ENCODE measurements at places on chromosomes 1 and 21.

- DNase-seq: peak; percentile 60
These were observed at the start of gene PTGFR for GRCh38 chr1:78490861-78491450. Gene PTGFR, plus strand, starts transcription at chr1:78490974. Its CDS starts 1,770 bp downstream, at chr1:78492744.

GRCh38 chr1:109977225-109977624, 7.3 kb upstream of the AHCYL1 start:
- DNase-seq: no peak

GRCh38 chr1:195608883-195609282, 999.4 kb downstream of the KCNT2 start:
- no peak for DNase-seq

DNA sequence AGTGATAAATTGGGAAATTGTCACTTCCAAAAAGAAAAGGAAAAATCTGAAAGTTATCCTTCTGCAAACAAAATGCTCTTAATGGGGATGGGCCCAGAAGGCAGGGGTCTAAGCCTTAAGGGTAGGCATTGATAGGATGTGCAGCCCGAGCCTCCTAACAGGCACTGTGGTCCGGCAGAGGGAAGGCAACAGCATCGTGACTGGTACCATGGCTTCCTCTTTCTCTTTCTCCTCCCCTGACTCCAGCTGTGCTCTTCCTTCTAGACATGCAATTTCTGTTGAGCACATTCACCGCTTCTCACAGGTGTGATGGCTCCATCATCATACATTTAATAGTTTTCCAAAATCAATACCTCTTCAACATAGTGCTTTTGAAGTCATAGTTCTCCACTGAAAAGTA, 91.5 kb downstream of the SELENOF start:
- no peak for DNase-seq

- no peak for DNase-seq
These were observed 395.9 kb downstream of the MATN1 start for GRCh38 chr1:30327370-30328099.

GRCh38 chr1:40274331-40274730, 16.3 kb downstream of the ZMPSTE24 start:
- DNase-seq: no peak

DNA sequence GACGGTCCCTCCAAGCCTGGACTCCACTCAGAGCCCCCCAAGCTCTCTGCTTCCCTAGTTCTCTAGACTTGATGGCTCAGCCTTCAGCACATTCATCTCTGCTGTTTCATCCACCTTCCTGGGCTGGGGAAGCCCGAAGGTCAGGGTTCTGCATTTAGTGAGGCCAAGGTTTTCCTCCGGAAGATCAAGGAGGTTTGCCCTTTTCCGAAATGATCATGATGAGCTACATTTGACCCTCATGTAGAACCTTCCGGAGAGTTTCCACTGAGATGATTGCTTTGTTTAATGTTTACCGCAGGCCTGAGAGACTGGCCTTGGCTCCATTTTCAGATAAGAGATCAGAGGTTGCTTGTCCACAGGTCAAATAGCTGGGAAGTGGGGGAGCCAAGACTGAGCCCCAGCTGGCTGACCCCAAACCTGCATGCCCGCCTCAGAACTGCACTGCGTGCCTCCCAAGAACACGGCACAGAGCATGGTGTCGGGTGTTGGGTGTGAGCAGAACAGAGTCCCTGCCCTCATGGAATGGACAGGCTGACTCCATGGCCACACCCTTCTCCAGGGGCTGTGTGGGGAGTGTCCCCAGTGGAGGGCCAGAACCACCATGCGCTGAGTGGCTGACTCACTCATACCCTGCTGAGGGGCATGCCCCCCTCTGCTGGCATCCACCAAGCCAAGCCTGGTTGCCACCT, 200.8 kb upstream of the TMEM51 start:
- DNase-seq: peak; percentile 25

DNA sequence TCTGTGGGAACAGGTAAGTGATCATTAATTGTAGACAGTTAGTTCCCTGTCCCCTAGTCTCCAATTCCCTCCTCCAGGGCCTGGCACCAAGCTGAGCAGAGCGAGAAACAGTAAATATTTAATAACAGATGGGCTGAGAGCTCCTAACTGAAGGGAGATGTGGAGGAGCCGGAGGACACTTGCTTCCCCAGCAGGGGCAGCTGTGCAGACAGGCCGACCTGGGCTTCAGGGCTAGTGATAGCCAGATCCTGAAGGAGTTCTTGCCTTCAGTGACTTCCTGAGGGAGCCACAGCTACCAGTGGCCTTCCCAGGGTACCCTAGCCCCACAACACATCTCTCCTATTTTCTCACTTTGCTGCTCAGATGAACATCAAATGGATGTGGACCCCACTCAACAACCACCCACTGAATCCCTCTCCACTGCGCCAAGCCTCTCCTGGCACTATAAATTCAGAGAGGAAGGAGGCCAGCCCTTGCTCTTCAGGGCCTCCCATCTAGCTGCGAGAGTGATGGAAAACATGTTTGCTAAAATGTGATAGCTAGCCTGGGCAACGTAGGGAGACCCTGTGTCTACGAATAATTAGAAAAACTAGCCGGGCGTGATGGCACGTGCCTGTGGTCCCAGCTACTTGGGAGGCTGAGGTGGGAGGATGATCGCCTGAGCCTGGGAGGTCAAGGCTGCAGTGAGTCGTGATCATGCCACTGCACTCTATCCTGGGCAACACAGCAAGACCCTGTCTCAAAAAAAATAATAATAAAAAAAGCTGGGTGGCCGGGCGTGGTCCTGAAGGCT, 26.9 kb upstream of the SYNC start:
- no peak for DNase-seq

DNA sequence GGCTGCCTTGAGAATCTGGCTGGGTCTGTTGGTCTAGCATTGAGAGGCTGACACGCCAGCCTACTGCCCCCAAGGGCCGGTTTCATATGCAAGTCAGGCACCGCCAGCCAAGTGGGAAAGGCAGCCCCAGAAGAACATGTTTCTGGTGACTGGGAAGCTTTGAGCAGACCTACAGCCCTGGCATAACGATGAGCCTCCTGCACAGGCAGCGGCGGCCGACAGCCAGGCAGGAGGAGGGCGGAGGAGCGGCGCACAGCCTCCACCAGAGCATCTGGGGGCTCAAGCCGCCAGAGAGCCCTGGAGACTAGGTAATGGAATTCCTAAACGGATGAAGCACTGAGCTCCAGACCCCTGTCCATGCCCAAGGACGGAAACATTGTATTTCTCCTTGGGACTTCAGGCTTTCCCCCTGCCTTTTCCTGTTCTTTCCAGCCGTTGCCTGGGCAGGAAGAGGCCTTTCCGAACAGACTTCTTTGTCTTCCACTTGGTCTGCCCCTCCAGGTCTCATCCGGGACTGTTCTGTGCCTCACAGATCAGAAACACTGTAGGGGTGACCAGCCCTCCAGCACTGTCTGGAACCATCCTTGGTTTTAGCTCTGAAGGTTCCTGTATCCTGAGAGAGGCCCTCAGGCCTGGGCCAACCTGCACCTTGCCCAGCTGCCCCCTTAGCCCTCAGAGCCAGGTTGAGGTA, 59.5 kb downstream of the IRF2BP2 start:
- DNase-seq: no peak

GRCh38 chr21:42674351-42674940, 21.0 kb downstream of the PDE9A start:
- no peak for DNase-seq

- no peak for DNase-seq
These were observed 56.2 kb downstream of the KLHDC7A start for GRCh38 chr1:18536915-18537314.

DNA sequence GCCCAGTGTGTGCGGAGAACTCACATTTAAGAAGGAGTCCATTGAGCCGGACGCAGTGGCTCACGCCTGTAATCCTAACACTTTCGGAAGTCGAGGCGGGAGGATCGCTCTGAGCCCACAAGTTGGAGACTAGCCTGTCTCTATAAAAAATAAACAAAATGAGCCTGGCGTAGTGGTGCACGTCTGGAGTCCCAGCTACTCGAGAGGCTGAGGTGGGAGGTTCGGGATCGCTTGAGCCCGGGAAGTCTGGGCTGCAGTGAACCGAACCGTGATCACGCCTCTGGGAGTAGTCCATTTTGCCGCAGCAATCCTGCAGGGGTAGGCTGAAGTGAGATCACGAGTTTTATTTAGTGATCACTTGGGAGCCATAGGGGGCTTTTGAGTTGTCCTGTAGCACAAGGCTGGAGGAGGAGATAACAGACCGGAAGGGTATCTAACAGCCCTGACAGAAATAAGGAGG, 497 bp upstream of the FUCA1 start:
- no peak for DNase-seq

GRCh38 chr1:97630948-97631347, 289.9 kb downstream of the DPYD start:
- no peak for DNase-seq

GRCh38 chr1:233006541-233006973, 56.1 kb downstream of the NTPCR start:
- no peak for DNase-seq

DNA sequence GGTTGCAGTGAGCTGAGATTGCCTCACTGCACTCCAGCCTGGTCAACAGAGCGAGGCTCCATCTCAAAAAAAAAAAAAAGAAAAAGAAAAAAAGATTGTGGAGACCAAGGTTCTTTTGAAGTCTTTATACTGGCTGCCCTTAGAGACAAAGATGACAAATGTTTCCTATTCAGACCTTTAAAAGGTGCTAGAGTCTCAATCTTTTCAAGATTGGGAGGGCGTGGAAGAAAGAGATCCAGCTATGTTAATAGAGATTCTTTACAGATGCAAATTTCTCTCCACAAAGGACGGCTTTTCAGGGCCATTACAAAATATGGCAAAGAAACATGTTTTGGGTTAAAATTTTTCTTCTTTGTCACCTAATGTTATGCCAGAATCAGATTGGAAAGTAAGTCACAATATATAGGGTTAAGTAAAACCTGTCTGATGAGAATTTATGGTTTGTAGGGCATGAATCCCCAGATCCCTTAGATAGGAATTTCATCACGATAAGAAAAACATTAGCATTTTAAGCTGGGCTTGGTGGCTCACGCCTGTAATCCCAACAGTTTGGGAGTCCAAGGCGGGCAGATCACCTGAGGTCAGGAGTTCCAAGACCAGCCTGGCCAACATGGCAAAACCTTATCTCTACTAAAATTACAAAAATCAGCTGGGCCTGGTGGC, 13.0 kb upstream of the MORC3 start:
- no peak for DNase-seq

DNA sequence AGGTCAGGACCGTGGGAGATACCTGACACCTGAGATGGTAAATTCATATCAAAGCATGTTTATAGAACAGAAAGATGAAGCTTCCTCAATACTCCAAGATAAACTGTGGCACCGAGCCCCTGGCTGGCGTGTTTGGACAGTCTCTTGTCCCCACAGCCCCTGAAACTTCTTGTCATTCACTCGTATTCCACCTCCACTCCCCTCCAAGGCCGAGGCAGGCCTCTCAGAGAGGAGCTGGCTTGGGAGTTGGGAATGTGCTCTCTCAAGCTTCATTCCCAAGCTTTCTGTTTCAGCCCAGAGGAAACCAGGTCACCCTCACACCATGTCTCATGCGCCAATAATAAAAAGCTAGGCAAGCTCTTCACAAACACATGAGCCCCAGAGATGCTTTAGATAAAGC, 86.1 kb downstream of the NPHP4 start:
- no peak for DNase-seq

DNA sequence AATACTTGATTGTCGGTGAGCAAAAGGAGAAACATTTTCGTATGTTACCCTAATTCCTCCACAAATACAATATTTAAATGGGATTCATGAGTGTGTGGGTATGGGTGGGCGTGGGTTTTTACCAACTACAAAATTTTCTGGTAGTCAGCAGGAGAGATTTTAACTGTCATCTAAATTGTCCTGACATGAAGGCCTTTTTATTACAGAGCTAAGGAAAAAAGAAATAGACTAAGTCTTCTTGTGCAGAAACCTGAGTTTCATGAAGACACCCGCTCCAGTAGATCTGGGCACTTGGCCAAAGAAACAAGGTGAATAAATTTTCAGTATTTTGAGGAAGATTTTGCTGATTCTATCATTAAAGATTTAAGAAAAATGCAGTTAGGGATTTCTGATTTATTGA, 752 bp downstream of the RGS18 start:
- DNase-seq: no peak

DNA sequence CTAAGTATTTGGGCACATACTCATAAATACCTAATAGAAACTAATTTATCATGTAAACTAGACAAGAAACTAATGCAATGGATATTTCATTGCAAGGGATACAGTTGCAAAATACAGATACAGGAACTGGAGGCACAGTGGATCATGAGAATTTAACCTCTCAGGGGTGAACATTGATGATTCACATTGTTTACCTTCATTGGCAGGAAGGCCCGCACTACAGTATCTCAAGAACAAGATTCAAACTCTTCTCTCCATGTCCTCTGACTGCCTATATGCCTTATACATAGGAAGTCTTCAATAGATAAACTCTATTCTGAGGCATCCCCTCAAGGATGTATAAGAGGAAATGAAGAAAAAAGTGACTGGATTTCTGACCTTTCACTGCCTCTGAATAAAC, 18.4 kb upstream of the PTBP2 start:
- DNase-seq: no peak

- DNase-seq: peak; percentile 54
These were observed 11.3 kb upstream of the BACH1 start for GRCh38 chr21:29287383-29287782.

DNA sequence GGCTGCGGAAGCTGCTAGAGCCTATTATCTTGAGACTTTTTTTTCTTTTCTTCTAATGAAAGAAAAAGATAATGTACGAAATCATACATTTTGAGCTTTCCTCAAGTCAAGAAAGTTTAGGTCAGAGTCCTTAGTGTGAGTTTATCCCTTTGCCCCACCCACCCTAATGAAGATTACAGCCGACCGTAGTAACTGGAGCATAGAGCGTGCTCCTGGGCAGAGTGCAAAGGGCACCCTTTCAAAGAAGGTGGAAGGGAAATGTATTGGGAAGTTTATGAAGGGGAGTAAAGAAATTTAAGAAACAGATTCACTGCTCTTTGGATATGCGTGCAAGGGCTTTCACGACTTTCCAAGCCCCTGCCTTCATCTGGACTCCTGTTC, 17.2 kb downstream of the GNG12 start:
- DNase-seq: no peak

- DNase-seq: no peak
These were observed 125.8 kb downstream of the KAZN start for GRCh38 chr1:14724246-14724645.

DNA sequence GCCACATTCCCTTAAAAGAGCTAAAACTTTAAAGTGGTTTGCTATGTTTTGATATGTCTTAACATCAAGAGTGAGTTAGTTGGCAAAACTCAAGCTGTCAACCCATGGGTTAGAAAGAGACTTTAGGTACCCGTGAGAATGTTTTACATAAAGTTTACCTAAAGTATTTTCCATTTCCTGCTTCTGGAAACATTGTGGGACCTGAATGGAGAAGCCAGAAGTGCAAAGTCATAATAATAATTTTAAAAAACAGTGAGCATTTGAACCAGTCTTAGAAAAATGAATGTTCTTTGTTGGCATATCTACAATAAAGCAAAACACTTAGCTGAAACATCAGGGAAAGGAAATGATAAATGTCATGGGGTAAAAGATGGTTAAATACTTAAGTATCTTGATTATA, 34.8 kb downstream of the LRRC8C start:
- DNase-seq: no peak

- DNase-seq: no peak
These were observed 10.3 kb upstream of the AGTRAP start for GRCh38 chr1:11725616-11726015.
